Activated T-helper 1 cell treated with anti-CD3 and anti-CD28 coated beads, Interleukin-2, amount 50 U/mL, for 16 hours (primary cell): ENCODE measurements at places on chromosomes 12 and 14.

DNA sequence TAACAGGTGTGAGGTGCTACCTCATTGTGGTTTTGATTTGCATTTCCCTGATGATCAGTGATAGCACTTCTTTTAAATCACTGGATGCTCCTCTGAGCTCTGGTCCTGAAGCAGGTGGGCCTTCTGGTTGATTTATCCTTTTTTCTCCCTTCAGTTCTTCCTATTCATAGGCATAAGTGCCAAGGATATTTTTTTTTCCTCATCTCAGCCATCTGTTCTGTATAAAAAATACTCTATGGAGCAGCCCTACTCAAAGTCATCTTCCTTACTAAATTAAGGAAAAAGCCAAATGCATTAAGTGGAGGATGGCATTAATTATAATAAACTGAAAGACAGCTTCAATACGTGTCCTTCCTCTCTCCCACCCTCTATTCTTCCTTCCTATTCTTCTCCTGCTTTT lies 18.4 kb downstream of the SPIC start:
- no peak for DNase-seq

DNA sequence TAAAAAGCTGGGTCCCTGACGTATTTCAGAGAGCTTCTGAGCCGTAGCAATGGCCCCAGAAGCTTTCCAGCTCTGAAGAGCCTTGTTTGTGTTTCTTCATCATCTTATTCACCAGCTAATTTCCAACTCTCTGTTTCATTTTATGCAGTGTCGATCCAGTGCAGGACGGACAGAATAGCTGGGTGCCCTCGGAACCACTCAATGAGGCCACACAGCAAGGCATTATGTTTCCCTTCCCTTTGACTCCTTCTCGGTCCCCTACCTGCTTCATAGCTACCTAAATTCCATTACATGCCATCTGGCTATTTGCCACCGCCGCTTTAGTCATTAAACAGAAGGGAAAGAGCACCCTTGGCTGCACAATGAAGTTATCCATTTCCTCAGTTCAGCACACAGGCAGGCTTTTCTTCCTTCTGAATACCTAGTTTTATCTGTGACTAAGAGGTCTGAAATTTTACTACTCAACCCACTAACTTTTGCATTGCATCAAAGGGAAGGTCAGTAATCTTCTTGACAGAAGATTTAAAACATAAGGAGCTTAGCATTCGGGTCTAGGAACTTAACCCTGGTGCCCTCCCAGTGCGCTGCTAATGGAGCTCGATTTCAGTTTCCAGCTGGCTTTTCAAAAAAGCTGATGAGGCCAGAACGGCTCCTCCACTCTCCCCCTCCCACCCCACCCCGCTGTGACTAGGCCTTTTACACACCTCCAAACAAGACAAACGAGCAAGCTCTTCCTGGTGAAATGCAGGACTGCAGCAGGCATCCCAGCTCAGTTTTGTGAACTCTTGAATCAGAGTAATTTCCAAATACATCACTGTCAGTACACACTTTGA lies 176.8 kb downstream of the GXYLT1 start:
- no peak for DNase-seq

DNA sequence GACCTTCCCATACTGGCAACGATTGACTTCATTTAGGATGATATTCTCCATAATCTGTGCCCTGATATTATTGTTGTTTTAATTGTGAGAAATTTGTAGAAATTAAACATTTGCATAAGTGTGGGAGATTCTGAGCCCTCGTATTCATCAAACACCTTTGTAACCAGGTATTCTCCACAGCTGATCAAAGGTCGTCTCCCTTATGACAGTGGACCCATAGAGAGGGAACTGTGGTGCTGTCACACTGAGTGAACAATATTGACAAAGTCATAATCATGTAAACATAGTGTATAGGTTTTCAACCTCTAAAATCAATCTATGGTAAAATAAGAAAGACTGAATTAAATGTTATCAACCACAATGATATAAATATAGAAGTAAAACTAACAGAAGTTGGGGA lies 14.9 kb upstream of the PLEKHG3 start:
- no peak for DNase-seq

GRCh38 chr12:94815958-94816357 lies 165.6 kb upstream of the TMCC3 start:
- no peak for DNase-seq

DNA sequence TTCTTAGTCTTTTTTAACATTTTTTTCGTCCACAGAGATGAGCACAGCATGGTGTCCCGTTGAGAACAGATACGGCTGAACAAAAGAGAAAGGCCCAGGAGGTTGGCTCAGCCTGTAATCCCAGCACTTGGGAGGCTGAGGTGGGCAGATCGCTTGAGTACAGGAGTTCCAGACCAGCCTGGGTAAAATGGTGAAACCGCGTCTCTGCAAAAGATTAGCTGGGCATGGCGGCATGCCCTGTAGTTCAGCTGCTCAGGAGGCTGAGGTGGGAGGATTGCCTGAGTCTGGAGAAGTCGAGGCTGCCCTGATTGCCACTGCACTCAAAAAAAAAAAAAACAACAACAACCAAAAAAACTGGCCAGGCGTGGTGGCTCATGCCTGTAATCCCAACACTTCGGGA lies 5.9 kb upstream of the EP400 start:
- DNase-seq = no peak

DNA sequence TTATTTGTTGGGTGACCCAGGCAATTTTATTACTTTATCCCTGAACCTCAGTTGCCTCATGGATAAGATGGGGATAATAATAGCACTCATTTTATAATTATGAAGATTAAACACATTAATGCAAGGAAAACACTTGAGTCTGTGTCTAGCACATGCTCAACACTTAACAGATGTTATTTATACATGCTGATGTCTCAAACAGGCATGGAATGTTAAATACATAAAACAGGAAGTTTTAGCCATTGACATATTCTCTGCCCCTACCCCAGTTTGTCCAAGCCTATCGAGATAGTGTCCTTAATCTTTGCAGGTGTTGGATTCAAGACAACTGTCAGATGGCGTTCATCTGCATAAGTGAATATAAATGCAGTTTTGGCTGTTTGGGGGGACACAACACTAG lies 109.8 kb downstream of the SCAF11 start:
- DNase-seq = no peak

GRCh38 chr12:130870442-130871285 lies 1.2 kb upstream of the RAN start:
- peak; percentile 49 for DNase-seq

- DNase-seq = no peak
Measured at GRCh38 chr14:39740454-39740853, 308.2 kb upstream of the FBXO33 start.

- DNase-seq = no peak
Measured at GRCh38 chr14:69274321-69274720, 14.4 kb downstream of the GALNT16 start.

DNA sequence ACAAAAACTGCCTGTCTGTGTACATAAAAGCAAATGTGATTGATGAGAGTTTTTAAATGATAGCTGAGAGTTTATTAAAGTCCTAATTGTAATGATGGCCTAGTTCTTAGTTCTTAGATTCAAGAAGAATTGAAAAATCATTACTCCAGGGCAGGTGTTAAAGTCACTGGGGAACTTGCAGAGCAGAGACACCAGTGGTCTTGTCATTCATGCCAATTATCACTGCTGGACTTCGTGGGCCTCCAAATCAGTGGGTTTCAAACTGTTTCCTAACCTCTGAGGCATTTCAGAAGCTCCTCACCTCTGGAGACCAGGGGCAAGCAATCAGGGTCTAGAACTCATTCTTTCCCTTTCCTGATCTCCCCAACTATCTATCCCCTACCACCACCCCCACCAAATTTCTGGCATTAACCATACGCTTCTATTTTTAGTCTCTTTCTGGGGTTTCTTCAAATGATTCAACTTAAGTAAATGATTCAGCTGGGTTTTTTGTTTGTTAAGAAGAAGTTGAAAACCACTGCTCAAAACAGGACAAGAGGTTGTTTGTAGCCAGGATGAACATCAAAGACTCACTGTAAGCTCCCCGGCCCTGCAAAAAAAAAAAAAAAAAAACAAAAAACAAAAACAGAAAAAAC lies 80.1 kb downstream of the CEP83 start:
- no peak for DNase-seq

DNA sequence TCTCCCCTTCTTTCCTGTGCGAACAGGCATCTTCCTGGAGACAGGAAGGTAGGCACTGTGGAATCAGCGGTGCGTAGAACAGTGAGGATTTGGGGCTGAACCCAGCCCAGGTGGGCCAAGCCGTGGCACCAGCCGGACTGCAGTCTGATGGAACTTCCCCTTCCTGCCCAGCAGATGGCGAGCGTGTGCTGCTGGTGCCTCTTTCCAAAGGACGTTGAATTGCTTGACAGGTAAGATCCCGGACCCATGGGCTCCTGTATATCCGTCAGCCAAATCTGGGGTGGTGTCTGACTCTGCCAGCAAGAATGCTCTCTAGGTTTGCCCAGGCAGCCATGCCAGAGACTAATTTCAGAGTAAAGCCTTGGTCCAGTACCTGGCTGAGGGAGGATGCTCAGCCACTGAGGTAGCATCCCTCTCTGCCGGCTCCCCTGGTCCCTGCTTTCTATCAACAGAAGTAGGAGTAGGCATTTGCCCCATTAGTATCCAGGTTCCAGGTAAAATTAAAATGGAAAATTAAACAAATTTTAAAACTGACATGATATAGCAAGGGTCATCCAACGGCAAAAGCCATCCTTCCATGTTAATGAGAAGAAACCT lies 21.1 kb upstream of the KCNA5 start:
- DNase-seq = no peak

GRCh38 chr14:69660344-69661193 lies 49.2 kb downstream of the SUSD6 start:
- no peak for DNase-seq

GRCh38 chr12:104665296-104665695 lies 208.5 kb downstream of the CHST11 start:
- DNase-seq = no peak

- DNase-seq = no peak
Measured at GRCh38 chr14:72833174-72833573, 60.7 kb downstream of the DPF3 start.

GRCh38 chr12:104121001-104121400 lies 17.0 kb downstream of the NFYB start:
- no peak for DNase-seq

- DNase-seq = no peak
Measured at GRCh38 chr14:61326847-61327246, 5.5 kb downstream of the PRKCH start.

- DNase-seq = no peak
Measured at GRCh38 chr12:28053564-28053963, 81.0 kb upstream of the PTHLH start.

DNA sequence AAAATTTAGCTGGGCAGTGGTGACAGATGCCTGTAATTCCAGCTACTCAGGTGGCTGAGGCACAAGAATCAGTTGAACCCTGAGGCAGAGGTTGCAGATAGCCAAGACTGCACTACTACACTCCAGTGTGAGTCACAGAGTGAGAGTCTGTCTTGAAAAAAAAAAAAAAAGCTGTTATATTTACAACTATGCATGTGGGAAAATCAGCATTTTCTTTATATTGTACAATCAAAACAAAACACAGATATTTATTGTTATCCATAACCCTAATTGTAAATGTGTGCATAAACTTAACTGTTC lies 12.5 kb downstream of the C1R start:
- no peak for DNase-seq

DNA sequence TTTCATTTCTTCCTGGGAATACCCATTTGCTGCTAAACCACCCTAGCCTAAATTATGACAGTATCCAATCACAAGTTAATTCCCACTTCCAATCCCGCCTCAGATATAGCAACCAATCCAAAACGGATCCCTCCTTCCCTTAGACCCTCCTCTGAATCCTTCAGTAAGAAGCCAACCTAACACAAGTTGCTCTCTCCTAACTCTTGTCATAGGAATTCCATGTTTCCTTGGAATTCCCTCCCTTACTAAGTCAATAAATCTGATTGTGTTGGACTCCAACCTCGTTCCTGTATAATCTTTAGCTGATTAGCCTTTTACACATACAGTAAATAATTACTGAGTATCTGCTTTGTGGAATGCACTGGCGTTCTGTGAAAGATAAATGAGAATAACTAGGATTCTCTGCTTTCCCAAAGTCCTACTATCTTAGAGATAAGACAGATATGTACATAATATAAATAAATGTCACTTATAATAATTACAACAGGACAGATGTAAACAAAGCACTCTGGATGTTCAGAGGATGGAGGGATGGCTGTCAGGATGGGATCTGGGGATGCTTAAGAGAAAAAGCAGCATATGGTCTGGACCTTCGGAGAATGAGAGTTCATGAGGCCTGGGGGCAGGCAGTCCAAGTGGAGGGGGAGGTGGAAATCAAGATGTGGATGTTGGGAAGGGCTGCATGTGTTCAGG lies 185.8 kb upstream of the SOX5 start:
- DNase-seq = no peak

DNA sequence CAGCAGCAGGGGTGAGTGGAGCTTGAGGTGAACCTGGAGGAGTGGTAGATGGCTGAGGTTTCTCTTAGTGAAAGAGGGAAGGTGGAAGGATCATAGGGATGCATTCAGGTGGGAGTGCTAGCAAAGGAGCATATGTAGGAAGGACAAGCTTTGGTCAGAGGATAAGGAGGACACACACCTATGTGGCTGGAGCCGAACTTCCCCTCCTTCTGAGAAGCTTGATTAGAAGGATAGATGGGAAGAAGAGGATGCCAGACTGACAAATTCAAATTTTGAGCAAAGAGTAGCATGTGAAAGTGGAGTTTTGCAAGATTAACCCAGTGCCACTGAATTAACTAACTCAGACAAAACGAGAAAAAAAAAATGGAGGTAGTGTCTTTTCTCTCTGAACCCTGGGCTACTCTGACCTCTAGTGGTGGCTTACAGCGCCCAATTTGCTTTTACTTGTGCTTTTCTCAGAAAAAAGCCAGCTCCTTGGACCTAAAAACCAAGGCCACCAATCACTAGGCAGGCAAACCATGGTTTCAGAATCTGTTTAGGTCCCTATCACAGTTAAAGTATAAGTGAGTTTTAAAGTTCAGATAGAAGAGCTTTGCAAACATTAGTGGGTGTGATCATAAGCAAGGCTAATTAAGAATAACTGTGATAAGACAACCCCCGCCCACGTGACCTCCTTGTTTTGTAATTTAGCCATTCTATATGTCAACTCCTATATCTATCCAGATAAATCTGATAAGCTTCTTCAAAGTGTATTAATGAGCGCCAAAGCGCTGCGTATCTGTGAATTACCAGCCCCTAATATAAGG lies 15.5 kb downstream of the EMP1 start:
- peak; percentile 30 for DNase-seq

DNA sequence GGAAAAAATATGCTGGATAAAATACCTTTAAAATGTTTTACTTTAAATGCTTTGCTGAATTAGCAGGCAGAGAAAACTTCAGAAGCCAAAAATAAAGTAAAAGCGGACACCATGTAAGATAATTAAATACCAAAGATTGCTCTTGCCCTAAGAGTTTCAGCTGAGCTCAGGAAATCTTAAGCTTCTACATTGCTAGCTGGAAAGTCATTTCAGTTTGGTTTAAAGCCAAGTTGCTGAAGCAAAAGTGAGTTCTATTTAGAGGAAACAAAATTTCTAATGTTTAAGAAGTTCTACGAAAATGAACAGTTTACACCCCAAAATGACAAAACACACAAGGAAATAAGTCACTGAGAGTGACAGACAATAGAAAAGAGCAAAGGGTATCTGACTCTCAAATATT lies 310.0 kb downstream of the ADAMTS20 start:
- DNase-seq = no peak

- DNase-seq = no peak
Measured at GRCh38 chr12:6472491-6472890, 2.0 kb upstream of the VAMP1 start.
